ENCODE measurements at places on chromosomes 12 and 14. TPM values are rescaled to one million over a fixed set of nuclear protein-coding genes. Genes with fewer than 3 reads are reported as not detected.

Gene UBR7
- 36.9 TPM for polyA plus RNA-seq

Gene INTS13
- polyA plus RNA-seq, result 15.3 TPM

Gene TMEM132D
- polyA plus RNA-seq, result 1.3 TPM

Gene BDKRB1
- polyA plus RNA-seq, result not detected

Gene BHLHE41
- polyA plus RNA-seq, result not detected

Gene CELA1
- not detected for polyA plus RNA-seq

Gene GPRC5D
- polyA plus RNA-seq, result not detected

Gene UBE3B
- 21.7 TPM for polyA plus RNA-seq

Gene TBC1D30
- 16.5 TPM for polyA plus RNA-seq

All from neural cell (in vitro differentiated cells).